NCI-H1092 (cell line): ENCODE measurements at places on chromosomes 6 and 20.

DNA sequence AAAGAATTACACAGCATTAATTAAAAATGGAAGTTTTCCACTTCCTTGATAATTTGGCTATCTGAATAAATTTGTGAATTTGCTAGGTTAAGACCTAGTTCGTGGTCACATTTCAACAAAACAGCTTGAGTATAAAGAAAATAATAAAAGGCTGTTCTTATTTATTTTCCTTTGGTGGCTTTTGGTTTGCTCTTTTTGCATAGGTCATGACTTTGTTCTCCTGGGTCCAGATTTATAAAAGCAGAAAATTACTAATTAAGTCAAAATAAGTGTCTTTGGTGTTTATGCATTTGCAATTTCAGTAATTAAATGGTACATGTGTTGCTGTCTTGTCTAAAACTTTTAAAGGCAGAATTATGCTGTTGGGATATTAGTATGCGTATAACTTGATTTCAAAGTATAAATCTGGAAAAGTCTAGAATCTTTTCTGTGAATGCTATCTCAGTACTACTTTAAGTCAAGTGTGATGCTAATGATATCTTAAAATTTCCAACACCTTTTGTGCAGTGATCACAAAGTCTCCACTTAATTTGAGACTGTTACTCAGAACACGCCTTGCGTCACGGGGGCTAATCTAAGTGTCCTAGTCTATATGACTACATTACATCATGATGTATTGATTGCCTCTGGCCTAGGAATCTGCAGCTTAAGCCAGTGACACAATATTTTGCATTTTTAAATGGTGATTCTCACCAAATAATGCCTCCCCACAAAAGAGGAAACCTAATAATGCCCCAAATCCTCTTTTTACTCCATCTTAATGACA lies 41.0 kb downstream of the GNAS start:
- no peak for DNase-seq

GRCh38 chr6:54878718-54879117 lies 32.1 kb downstream of the FAM83B start:
- no peak for DNase-seq

DNA sequence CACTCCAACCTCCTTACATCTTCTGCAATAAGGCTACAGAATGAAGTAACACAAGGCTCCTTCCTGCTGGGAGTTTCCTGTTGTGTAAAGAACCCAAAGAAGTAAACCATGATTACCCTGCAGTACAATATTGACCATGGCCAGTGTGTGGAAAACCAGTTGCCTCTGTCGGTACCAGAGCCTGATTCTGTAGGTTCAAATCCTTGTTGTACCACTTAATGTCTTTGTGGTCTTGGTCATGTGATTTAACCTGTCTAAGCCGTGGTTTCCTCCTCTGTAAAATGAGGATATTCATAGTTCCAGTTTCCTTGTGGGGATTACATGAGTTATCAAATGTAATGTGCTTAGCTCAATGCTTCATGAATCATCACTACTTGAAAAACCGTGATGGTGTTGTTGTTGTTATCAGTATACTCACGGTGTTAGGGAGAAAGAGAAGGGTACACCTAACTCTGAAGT lies 60.3 kb upstream of the PRELID3B start:
- DNase-seq, result no peak

DNA sequence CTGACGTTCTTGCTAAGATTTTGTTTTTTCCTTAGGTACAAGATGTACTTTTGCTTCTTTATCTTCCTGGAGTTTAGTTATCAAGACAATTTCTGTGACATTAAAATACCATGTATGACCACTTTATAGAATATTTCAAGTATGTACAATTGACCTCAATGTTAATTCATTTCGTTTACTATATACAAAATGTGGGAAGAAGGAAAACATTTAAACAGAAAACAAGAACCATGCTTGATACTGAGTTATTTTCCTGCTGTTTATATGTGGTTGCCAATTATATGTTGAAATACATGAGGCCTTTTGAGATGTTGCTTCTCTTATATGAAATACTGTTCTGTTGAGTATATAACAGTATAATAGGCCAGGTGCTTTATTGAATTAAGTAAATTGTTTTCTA lies 184.3 kb downstream of the JARID2 start:
- no peak for DNase-seq

- no peak for DNase-seq
These were observed 613.5 kb downstream of the PHF3 start for GRCh38 chr6:64249115-64249514.

GRCh38 chr20:31681769-31682168 lies 40.9 kb downstream of the BCL2L1 start:
- DNase-seq, result no peak

GRCh38 chr6:89554106-89554505 lies 84.4 kb downstream of the LYRM2 start:
- DNase-seq, result no peak

DNA sequence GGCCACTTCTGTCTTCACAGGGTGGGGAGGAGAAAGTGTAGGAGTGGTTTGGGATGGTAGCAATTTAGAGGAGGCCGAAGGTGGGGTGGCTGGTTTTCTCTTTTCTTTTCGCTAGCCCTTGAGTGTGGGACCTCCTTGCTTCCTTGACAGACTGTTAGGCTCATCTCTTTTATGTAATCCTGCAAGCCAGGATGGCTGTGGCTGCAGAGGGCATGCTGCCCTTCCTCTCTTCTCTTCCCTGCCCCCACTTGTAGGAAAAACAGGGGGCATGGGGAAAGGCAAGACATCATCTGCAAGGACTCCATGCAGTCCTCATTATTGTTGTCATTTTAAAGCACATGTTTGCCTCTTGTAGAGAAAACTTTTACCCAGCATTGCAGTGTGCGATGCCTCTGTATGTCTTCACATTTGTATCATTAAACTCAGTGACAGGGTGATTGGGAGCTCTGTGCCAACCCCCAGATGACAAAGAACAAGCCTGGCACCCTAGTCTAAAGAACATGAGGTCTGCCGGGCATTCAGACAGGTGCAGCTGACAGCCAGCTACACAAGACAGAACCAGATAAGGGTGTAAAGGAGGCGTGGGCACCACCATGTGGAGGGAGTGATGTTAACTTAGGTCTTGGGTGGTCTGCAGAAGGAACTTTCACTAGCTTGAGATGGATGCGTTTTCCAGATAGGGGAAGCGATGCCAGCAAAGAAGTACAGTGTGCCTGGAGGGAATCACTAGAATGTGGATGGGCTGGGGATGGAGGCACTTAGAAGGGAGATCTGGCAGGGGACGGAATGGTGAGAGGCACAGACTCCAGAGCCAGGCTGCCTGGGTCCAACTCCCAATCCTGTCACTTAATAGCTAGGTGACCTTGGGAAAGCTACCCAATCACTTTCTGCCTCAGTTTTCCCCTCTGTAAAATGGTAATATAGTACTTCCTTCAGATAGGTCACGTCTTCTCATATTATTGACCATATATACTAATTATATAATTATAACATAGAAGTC lies 207.6 kb downstream of the TBC1D7 start:
- no peak for DNase-seq

- no peak for DNase-seq
These were observed 150.7 kb downstream of the FARS2 start for GRCh38 chr6:5412017-5412416.

DNA sequence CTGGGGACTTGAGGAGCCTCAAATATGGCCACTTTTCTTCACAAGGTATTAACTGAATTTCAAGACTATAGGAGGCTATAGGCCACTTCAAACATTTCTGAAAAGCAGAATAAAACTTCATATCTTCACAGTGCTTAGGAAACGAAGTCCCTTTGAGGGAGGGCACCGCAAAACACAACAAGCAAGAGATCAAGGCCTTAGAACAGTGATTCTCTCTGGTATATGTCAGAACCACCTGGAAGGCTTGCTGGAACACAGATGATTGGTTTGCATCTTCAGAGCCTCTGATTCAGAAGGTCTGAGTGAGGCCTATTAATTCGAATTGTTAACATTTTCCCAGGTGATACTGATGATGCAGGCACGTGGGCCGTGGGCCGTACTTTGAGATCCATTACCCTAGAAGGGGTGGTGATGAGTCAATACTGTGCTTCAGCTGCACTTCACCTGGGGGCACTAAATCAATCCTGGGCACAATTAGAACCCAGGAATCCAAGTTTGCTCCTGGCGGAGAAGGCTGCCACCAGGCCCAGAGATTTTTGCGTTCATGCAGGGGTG lies 10.7 kb downstream of the SUN5 start:
- no peak for DNase-seq

DNA sequence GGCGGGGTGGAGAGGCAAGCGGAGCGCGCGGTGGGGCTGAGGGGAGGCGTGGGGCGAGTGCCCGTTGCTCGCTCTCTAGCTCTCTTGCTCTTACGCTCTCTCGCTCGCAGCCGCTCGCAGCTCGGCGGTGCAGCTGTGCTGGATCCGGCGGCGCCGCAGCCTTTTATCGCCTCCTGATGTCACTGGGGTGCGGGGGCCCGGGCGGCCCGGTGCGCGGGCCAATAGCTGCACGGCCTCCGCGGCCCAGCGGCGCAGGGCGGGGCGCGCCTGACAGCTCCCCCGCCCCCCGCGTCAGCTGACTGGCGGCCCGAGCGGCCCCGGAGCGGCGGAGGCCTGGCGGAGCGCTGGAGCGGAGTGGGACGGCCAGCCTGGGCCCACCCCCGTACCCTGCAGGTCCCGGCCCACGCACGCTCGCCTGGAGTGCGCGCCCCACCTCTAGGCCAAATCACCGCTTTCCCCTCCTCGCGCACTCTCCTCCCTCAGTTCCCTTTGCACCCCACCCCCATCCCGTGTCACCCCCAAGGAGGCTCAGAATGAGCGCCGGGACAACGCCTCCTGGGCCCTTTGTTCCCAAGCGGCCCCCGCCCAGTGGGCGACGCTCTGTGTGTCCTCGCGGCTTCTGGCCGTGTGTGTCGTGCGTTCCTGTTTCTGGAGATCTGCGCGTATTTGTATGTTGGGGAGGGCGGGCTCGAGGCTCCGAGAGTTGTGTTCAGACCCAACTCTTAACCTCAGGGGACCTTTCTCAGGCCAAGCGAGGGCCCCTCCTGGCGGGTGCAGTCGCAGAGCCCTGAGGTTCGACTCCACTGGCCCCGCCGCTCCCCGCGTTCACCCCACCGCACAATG lies at the start of gene MAFB:
Gene MAFB, minus strand, starts transcription at position 137 of the 843 bp plus-strand sequence. CDS start 386 bp downstream, outside the sequence.
- DNase-seq, result peak; percentile 76

DNA sequence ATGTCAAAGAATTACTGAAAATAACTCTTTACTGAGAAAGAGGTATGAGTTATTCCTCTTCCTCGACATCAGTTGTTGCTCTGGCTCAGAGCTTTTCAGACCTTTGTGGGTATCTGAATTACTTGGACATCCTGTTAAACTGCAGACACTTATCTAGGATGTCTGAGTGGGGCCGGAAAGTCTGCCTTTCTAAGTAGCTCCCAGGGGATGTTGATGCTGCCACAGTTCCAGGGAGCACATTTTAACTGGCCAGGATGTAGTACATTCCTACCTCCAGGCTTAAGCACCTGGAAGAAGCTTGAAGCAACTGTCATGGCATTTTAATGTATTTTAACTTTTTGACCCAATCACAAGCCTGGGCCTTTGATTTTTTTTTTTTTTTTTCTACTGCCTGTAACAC lies 265.8 kb upstream of the PLCB4 start:
- no peak for DNase-seq

DNA sequence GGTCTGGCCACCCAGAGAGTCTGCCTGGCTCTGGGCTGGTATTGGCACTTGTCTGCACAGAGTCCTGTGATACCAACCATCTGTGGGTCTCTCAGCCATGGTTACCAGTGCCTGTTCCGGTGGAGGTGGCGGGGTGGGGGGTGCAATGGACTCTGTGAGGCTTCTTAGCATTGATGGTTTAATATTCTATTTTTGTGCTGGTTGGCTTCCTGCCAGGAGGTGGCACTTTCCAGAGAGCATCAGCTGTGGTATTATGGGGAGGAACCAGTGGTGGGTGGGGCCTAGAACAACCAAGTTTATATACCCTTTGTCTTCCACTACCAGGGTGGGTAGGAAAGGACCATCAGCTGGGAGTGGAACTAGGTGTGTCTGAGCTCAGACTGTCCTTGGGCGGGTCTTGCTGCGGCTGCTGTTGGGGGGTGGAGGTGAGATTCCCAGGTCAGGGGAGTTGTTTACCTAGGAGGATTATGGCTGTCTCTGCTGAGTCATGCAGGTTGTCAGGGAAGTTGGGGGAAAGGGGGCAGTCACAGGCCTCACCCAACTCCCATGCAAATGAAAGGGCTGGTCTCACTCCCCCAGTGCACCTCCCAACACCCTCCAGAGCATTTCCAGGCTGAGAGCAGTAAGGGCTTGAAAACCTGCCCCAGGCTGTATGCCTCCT lies 117.5 kb downstream of the FLRT3 start:
- no peak for DNase-seq

- no peak for DNase-seq
These were observed 28.9 kb downstream of the VEGFA start for GRCh38 chr6:43798688-43799444.

DNA sequence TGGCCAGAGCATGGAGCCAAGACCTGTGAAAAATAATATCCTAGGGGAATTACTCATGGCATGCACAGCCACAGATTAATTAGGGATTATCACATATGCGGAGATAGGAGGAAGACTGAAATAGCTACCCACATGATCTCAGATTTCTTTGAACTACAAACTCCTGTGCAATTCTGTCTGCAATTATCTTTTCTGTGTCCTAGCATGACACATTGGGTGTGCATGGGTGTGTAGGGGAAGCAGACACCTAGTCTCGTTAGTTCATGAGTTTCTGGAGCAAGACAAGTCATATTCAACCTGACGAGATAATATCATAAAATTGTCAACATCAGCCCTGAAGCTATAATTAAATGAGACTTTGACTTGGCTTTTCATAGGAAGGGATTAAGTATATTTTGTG lies 3.6 kb upstream of the SLC17A4 start:
- no peak for DNase-seq

GRCh38 chr6:26269531-26270485 lies 95.2 kb upstream of the BTN3A2 start:
- DNase-seq, result no peak

DNA sequence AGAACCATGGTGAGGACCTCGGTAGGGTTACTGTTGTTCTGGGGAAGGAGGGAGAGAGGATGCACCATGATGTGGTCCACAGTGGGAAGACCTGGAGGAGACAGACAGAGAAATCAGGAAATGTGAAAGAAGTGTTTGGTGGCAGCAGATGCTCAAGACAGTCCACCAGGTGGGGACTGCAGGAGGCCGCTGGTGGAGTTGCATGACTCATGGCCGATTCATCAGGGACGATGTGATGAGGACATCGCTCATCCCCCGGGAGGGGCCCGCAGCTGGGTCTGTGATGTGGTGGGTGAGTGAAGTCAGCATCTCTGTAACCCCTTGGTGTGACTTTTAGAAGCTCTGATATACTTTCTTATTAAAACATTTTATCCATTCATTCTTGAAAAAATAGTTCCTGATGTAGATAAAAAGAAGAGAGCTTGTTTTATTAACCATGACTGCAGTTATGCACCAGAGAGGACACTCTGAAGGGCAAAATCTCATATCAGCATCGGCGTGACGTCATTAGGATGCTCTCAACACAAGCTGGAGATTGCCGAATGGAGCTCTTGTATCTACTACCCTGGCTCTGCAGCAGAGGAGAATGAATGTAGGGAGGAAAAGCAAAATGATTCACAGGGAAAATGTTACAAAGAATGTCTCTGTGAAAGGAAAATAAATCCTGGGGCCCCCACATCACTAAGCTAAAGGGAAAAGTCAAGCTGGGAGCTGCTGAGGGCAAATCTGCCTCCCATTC lies 71.2 kb downstream of the RAMACL start:
- no peak for DNase-seq

GRCh38 chr6:163338671-163339405 lies 75.7 kb upstream of the QKI start:
- no peak for DNase-seq

GRCh38 chr20:24966317-24967012 lies 17.4 kb downstream of the CST7 start:
- DNase-seq, result no peak
